ENCODE measurements at places on chromosomes 3 and 15. TPM values are rescaled to one million over a fixed set of nuclear protein-coding genes. Genes with fewer than 3 reads are reported as not detected.
A peak's percentile ranks its signal among the peaks of the same experiment; 100 is the strongest.

DNA sequence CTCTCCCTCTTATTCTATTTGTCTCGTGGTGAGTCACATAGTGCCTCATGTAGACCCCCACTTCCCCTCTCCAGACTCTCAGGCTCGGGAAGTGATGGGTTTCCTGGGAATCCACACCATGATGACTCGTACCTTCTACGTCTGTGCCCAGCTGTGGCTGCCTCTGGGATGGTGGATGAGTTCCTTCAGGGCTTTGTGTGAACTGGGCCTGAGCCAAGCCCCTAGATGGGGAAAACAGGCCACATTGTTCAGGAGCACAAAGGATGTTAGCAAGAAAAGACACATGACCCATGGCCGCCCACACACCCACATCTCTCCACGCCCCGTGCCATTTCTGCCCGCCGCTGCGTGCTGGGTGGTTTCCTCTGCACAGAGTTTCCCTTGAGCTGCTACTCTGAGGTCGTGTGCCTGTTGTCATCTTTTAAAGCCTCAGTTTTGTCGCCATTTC, 10.5 kb downstream of the ISG20 start:
- peaks cover 9% of the 10 kb centered on the region for H3K36me3 ChIP-seq
- no peaks in the 10 kb centered on the region for H3K27me3 ChIP-seq
- peaks cover 21% of the 10 kb centered on the region for H3K4me1 ChIP-seq
- H3K4me3 ChIP-seq: no peak overlapping the region

DNA sequence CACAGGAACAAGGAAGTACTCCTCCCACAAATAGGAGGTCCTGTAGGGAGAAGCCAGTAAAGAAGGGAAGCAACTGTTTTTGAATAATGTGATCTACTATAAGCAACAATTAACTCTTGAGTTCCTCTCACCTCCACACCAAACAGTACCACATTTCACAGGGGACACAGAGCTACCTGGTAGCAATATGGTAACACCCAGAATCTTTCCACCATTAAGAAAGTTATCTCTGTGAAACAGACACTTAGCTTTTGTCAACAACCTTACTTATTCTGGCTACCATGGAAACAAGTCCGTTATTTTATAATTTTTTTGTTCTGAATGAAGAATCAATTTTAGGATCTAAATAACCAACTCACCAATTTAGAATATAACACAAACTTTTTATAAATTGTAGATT, 49.5 kb downstream of the TBL1XR1 start:
- DNase-seq: no peak
- H3K4me3 ChIP-seq: no peak overlapping the region
- H3K4me1 ChIP-seq: peaks cover 88% of the 10 kb centered on the region
- H3K27ac ChIP-seq: no peak overlapping the region
- no peaks in the 10 kb centered on the region for H3K27me3 ChIP-seq
- H3K36me3 ChIP-seq: no peaks in the 10 kb centered on the region

DNA sequence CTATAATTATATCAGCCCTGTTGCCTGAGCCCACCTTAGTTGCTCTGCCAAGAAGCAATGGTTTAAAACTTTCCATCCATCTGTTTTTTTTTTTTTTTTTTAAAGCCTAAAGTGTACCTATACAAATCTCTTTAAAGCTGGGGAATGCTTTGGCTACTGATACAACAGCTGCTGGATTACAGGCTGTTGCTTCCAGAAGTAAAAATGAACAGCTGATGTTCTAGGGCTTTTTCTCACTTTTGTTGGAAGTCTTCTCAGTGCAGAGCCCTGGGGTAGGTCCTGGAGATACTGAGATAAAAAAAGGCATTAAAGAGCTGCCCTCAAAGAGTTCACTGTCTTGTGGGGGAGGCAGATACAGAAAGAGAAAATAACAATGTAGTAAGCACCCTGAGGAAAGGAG, 218.1 kb downstream of the NLGN1 start:
- DNase-seq: no peak
- no peaks in the 10 kb centered on the region for H3K27me3 ChIP-seq
- no peaks in the 10 kb centered on the region for H3K4me1 ChIP-seq
- H3K4me3 ChIP-seq: no peak overlapping the region

- no peak overlapping the region for H3K4me3 ChIP-seq
- DNase-seq: peak; percentile 16
- H3K27me3 ChIP-seq: no peaks in the 10 kb centered on the region
Observed at GRCh38 chr3:143433787-143434378, 314.3 kb downstream of the CHST2 start.

- no peaks in the 10 kb centered on the region for H3K27me3 ChIP-seq
- no peak overlapping the region for H3K4me3 ChIP-seq
- no peaks in the 10 kb centered on the region for H3K4me1 ChIP-seq
- H3K36me3 ChIP-seq: no peaks in the 10 kb centered on the region
- H3K27ac ChIP-seq: no peak overlapping the region
Observed at GRCh38 chr15:67384761-67385160, 130.2 kb downstream of the IQCH start.

DNA sequence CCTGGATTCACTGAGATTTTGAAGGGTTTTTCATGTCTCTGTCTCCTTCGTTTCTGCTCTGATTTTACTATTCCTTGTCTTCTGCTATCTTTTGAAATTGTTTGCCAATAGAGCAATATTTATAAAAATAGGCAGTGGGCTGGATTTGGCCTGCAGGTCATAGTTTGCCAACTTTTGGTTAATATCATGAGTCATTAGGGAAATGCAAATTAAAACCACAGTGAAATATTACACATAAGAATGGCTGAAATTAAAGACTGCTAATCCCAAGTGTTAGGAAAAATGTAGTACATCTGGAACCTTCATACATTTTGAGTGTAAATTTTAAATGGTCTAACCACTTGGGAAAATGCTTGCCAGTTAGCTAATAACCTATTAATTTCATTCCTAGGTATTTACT, 56.3 kb downstream of the ABI3BP start:
- no peak overlapping the region for H3K27ac ChIP-seq
- no peaks in the 10 kb centered on the region for H3K4me1 ChIP-seq
- H3K4me3 ChIP-seq: no peak overlapping the region
- DNase-seq: no peak
- no peaks in the 10 kb centered on the region for H3K27me3 ChIP-seq

DNA sequence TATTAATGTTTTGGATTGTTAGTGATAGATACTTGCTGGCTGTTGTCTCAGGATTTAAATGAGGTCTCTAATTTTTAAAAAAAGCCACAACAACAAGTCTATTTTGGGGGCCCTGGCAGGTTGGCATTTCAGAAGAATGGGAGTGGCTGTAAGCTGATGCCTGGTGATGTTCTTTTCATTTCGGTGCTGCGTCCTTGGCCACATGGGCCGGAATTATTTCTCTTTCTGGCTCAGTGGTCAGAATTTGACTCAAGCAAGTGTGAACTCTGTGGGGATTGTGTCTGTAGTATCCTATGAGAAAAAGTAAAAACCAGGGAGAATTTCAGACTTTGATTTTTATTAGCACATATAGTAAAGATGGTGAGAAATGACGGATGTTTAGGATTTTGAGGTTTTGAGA, 203.0 kb downstream of the AKAP13 start:
- no peak for DNase-seq

DNA sequence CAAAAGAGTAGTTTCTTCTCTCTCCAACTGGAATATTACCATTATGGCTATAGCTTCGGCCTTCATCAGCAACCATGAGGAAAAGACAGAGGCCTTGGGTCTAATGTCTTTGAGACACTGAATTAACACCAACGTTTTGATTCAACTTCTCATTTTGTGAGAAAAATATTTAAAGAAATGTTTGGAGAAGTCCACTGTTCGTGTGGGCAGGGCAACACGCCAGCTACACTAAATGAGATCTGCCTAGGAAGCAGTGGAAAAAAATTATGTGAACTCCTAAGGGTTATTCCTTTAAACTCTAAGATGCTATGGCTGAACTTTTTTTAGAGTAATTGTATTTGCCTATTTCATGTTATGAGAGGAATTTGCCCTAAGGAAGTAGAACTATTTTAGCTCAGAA, 41.8 kb downstream of the NCEH1 start:
- H3K4me3 ChIP-seq: no peak overlapping the region
- H3K36me3 ChIP-seq: no peaks in the 10 kb centered on the region
- no peak overlapping the region for H3K27ac ChIP-seq
- peaks cover 23% of the 10 kb centered on the region for H3K4me1 ChIP-seq
- DNase-seq: no peak

DNA sequence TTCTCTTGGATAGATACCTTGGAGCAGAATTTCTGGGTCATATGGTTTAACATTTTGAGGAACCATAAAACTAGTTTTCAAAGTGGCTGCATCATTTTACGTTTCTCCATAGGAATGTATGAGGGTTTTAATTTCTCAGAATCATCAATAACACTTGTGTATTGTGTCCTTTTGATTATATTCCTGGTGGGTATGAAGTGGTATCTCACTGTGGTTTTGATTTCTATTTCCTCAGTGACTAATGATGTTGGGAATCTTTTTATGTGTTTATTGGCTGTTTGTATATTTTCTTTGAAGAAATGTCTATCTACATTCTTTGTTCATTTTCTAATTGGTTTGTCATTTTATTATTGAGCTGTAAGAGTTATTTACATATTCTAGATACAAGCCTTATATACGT, 28.8 kb downstream of the CDIN1 start:
- no peak for DNase-seq
- H3K4me3 ChIP-seq: no peak overlapping the region
- H3K27me3 ChIP-seq: no peaks in the 10 kb centered on the region
- peaks cover 4% of the 10 kb centered on the region for H3K4me1 ChIP-seq
- H3K27ac ChIP-seq: no peak overlapping the region

DNA sequence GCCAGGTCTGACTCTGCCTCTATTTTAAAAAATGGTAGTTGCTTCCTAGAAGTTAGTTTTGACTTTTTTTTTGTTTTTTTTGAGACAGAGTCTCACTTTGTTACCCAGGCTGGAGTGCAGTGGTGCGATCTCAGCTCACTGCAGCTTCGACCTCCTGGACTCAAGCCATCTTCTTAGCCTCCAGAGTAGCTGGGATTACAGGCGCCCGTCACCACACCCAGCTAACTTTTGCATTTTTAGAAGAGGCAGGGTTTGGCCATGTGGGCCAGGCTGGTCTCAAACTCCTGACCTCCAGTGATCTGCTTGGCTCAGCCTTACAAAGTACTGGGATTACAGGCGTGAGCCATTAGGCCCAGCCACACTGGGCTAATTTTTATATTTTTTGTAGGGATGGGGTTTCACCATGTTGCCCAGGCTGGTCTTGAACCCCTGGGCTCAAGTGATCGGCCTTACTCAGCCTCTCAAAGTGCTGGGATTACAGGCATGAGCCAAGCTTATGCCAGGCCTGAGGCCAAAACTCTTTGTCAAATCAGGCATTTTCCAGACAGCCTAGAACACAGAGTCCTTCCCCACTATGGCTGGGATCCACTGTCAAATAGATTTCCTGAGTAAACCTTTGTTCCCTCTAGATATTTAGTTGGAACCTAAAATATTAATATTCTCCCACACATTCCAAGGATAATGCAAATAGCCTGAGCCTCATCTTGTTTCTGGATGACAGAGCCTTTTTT, 13.7 kb downstream of the C3orf62 start:
- H3K4me3 ChIP-seq: no peak overlapping the region
- H3K27ac ChIP-seq: no peak overlapping the region
- no peaks in the 10 kb centered on the region for H3K36me3 ChIP-seq
- no peaks in the 10 kb centered on the region for H3K4me1 ChIP-seq

DNA sequence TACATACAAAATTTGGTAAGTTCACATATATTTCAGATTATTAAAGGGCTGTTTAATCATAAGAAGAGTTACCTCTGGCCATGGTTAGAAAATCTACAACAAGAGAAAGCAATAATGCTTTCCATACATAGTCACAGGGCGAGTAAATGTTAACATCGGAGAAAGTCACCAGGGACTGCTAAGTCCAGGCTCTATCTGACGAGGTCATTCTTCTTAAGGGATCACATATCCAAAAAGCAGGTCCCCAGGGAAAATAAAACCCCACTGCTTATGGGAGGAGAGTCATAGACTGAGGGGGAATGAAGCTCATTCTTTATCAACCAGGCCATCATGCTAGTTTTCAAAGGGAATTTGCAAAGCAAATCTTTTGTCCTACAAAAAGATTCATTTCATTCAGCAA, 3.1 kb downstream of the PCYT1A start:
- H3K27ac ChIP-seq: no peak overlapping the region
- H3K4me1 ChIP-seq: peaks cover 40% of the 10 kb centered on the region
- no peak for DNase-seq
- H3K4me3 ChIP-seq: no peak overlapping the region
- no peaks in the 10 kb centered on the region for H3K27me3 ChIP-seq

GRCh38 chr3:11582191-11582968, 61.3 kb downstream of the VGLL4 start:
- no peaks in the 10 kb centered on the region for H3K36me3 ChIP-seq
- peak overlapping the region; percentile 71 for H3K27ac ChIP-seq
- H3K27me3 ChIP-seq: no peaks in the 10 kb centered on the region
- peak overlapping the region; percentile 33 for H3K4me3 ChIP-seq
- peaks cover 32% of the 10 kb centered on the region for H3K4me1 ChIP-seq

- no peaks in the 10 kb centered on the region for H3K36me3 ChIP-seq
- H3K27me3 ChIP-seq: peaks cover 4% of the 10 kb centered on the region
- peak; percentile 76 for DNase-seq
- H3K4me1 ChIP-seq: no peaks in the 10 kb centered on the region
- peak overlapping the region; percentile 26 for H3K4me3 ChIP-seq
Observed at GRCh38 chr3:535566-536416, 339.2 kb downstream of the CHL1 start.

GRCh38 chr3:79246875-79247724, 520.7 kb downstream of the ROBO1 start:
- no peaks in the 10 kb centered on the region for H3K4me1 ChIP-seq
- no peak overlapping the region for H3K27ac ChIP-seq
- DNase-seq: no peak
- H3K36me3 ChIP-seq: no peaks in the 10 kb centered on the region
- no peak overlapping the region for H3K4me3 ChIP-seq

DNA sequence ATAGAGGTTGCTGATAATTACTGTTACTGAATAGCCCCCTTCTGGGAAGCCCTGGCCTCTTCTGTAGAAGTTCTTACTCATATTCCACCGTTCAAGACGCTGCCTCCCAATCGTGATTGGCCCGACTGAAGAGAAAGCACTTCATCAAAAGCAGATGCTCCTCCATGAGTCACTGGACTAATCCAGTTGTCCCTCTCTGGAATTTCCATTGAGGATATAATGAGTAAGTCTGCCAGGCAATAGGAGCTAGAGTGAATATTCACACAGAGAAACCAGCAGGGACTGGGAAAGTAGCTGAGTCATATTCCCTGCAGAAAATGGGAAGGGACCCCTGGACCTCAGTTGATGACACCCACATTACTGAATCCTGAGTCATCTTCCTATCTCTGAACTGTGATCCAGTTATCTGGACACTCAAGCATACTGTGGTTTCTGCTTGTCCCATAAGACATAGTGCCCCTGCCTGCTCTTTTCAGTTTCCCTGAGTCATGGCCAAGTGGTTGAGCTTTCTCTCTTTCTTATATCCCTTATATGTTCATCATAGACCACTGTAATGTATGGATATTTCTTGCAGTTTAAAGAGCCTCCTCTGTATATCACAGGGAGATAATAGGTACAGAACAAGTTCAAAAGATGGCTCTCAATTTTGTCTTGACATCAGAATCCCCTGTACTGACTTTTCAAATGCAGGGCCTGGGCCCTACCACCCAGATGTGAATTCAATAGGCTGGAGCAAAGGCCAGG, 151.2 kb upstream of the CDIN1 start:
- no peak for DNase-seq
- no peak overlapping the region for H3K27ac ChIP-seq
- H3K4me3 ChIP-seq: no peak overlapping the region
- no peaks in the 10 kb centered on the region for H3K36me3 ChIP-seq
- no peaks in the 10 kb centered on the region for H3K4me1 ChIP-seq

PHLDB2 gene
- 17.3 TPM for polyA plus RNA-seq

CACNA2D2 gene
- 0.92 TPM for polyA plus RNA-seq

SLC35G2 gene
- 0.61 TPM for polyA plus RNA-seq

KBTBD13 gene
- polyA plus RNA-seq: not detected

IQCH gene
- 1.7 TPM for polyA plus RNA-seq

All from stomach (tissue), 19 donors.